Germinal center (tissue), 1 donor: ENCODE measurements at places on chromosomes 5 and 9.

GRCh38 chr9:127770583-127770904 is 7.9 kb downstream of the SH2D3C start:
- no peak for DNase-seq

DNA sequence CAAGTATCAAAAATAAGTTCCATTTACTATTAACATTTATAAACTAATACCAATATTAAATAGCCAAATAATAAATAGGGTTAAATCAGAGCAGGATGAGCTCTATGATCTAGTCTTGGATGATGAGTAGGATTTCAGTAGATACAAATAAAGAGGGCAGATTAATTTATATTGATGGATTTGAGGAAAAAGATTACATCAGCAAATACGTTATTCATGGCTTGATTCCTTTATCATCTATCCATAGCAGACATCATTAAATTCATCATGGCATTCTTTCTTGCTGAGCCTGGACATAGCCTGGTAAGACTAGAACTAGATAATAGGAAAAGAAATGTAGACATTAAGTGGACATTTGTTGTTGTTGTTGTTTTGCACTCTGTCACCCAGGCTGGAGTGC is 13.4 kb upstream of the MSMP start:
- DNase-seq = no peak

GRCh38 chr5:164967354-164967753 is 1461.9 kb downstream of the MAT2B start:
- no peak for DNase-seq

DNA sequence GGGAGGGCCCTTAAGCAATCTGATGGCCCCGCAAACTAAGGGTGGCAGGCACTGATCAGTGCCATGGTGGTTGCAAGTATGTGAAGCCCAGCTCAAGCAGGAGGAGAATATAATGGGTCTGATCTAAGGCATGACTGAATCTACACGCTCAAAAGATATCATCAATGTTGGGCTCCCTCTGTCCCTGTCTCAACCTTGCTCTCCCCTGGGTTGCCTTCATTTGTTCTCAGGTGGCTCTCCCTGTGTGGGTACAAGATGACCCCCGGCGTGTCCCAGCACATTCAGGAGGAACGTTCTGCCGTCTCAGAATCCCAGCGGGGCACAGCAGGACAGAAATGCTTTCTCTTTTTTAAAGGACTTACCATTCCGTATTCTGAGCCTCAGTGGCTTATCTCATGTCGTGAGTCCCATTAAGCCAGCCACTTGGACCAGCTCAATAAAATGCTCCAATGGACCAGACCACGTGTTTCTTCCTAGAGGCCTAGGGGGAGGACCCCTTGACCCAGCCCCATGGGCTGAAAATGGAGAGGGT is 12.0 kb upstream of the RNF130 start:
- no peak for DNase-seq
